Endothelial cell (in vitro differentiated cells): ENCODE measurements at places on chromosomes 3 and 15.

DNA sequence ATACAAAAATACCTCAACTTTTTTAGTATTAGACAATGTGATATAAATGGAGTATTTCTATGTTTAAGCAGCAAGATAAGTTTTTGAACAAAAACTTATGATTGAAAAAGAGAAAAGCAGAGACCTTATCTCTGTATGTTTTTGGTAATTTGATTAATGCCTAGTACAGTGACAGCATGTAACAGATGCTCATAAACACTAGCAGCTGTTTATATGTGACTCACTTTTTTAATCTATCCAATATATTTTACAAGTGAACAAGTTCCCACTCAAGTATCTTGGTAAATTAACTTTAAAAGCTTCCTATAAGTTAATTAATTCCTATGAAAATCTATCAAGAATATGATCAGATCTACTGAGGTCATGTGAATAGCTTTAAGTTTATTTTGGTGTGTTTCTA is 55.1 kb downstream of the NGLY1 start:
- no peak for DNase-seq

GRCh38 chr3:181052256-181052655 is 62.7 kb upstream of the DNAJC19 start:
- no peak for DNase-seq

GRCh38 chr3:38738630-38739395 is 77.2 kb downstream of the SCN10A start:
- DNase-seq: peak; percentile 84

GRCh38 chr3:156587760-156588069 is 32.8 kb upstream of the SSR3 start:
- no peak for DNase-seq

- no peak for DNase-seq
These were observed 12.1 kb downstream of the PAK6 start for GRCh38 chr15:40250771-40251483.
